ENCODE measurements at places on chromosomes 1 and 21. TPM values are rescaled to one million over a fixed set of nuclear protein-coding genes. Genes with fewer than 3 reads are reported as not detected.

Gene VSIG8
- not detected for total RNA-seq

Gene S100A9
- total RNA-seq = not detected

Gene CASQ2
- total RNA-seq = not detected

Gene RFX5
- 55.2 TPM for total RNA-seq

Gene TEX35
- total RNA-seq = not detected

DNA sequence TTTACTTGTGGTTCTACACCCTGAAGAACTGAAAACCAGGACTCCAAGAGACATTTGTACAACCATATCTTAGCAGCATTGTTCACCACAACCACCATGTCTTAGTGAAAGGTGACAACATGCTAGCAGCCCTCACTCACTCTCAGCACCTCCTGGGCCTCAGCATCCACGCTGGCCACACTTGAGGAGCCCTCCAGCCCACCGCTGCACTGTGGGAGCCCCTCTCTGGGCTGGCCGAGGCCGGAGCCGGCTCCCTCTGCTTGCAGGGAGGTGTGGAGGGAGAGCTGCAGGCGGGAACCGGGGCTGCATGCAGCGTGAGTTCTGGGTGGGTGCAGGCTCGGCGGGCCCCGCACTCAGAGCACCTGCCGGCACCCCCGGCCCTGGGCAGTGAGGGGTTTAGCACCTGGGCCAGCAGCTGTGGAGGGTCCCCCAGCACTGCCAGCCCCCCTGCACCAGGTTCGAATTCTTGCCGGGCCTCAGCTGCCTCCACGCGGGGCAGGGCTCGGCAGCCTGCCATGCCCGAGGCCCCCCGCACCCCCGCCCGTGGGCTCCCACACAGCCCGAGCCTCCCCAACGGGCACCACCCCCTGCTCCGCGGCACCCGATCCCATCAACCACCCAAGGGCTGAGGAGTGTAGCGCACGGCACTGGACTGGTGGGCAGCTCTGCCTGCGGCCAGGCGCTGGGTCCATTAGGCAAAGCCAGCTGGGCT is 9.2 kb downstream of the C1orf159 start:
- no peak for DNase-seq
- no peak overlapping the region for H3K27ac ChIP-seq
- peaks cover 34% of the 10 kb centered on the region for H3K4me1 ChIP-seq
- H3K4me3 ChIP-seq = no peak overlapping the region
- H3K36me3 ChIP-seq = peaks cover 61% of the 10 kb centered on the region

GRCh38 chr1:33396188-33397124 is 34.4 kb downstream of the PHC2 start:
- peaks cover 18% of the 10 kb centered on the region for H3K27me3 ChIP-seq
- H3K4me1 ChIP-seq = peaks cover 8% of the 10 kb centered on the region
- no peak overlapping the region for H3K27ac ChIP-seq
- H3K4me3 ChIP-seq = no peak overlapping the region
- H3K36me3 ChIP-seq = no peaks in the 10 kb centered on the region

DNA sequence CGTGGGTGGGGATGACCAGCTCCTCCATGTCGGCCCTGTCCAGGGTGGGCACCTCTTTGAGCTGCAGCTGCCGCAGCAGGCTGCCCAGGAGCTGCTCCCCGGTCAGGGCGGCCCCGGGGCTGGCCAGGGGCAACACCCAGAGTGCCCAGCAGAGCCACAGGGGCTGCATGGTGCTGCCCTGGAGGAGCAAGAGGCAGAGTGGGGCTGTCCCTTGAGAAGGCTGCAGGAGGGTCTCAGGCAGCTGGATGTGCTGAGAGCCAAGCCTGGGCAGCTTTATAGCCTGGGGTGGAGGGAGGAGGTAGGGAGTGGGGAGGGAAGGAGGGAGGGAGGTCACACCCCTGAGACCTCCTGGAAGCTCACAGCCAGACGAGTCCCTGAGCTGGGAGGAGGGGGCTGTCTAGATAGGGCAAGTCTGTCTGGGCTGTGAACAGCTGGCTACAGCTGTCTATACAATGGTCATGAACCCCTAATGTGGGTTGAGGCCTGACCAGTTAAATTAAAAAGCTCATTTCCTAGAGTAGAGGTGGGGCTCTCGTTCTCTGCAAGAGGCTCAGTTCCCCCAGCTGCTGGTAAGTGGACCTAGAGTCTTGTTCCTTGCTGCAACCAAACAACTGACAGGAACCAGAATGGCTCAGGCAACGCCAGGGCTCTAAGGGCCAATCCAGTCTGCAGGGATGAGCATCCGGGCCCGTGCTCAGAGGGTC is at the start of gene LEFTY1:
Gene LEFTY1 (minus strand): TSS at position 249 of the 704 bp plus-strand sequence. CDS start 80 bp downstream, at position 169.
- DNase-seq = no peak
- H3K27ac ChIP-seq = no peak within 1 kb of the TSS
- H3K36me3 ChIP-seq = no peaks in the 10 kb centered on the region
- peaks cover 4% of the 10 kb centered on the region for H3K4me1 ChIP-seq

- H3K4me3 ChIP-seq = no peak overlapping the region
- DNase-seq = no peak
- no peaks in the 10 kb centered on the region for H3K4me1 ChIP-seq
- no peak overlapping the region for H3K27ac ChIP-seq
- peaks cover 10% of the 10 kb centered on the region for H3K27me3 ChIP-seq
- H3K36me3 ChIP-seq = peaks cover 6% of the 10 kb centered on the region
Measured at GRCh38 chr21:44496564-44497550, 41.5 kb downstream of the LRRC3 start.

GRCh38 chr21:45091550-45092322 is 17.4 kb downstream of the ADARB1 start:
- H3K36me3 ChIP-seq = peaks cover 15% of the 10 kb centered on the region
- peaks cover 68% of the 10 kb centered on the region for H3K4me1 ChIP-seq
- no peak overlapping the region for H3K27ac ChIP-seq
- no peaks in the 10 kb centered on the region for H3K27me3 ChIP-seq
- H3K4me3 ChIP-seq = no peak overlapping the region

GRCh38 chr1:150869683-150870082 is 6.7 kb downstream of the ARNT start:
- no peaks in the 10 kb centered on the region for H3K27me3 ChIP-seq
- no peak for DNase-seq
- peaks cover 56% of the 10 kb centered on the region for H3K4me1 ChIP-seq
- peak overlapping the region; percentile 26 for H3K27ac ChIP-seq
- H3K4me3 ChIP-seq = no peak overlapping the region

DNA sequence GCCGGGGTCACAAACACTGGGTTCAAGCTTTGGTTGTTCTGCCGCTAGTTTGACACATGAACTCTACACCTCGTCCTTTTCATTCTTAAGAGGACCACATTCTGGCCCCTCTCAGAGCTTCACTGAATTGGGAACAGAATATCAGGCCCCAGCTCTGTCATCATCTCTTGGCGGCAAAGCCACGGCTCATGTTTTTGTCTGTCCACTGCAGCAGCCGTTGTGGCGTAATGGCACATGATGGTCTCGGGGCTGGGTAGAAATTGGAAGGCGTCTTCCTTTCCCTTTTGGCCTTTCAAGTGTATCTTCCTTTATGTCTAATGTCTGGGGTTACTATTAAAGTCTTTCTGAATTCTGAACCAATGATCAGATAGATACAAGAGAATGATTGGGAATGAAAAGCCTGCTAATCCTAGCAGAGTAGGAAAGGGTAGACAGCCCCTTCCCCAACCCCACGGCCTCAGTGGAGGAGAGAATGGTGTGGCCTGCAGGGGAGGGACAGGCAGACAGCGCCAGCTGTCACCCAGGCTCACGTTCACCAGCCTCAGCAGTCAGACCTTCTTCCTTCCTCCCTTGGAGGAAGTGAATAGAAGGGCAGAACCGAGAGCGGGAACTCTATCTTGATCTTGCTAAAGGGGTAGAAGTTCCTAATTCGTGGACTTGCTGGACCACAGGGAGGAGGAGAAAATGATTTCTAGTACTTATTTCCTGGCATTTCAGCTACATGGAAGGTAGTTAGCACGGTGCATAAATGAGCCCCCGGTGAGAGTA is 498.1 kb downstream of the KIF26B start:
- peaks cover 3% of the 10 kb centered on the region for H3K4me1 ChIP-seq
- H3K27me3 ChIP-seq = peaks cover 6% of the 10 kb centered on the region
- H3K4me3 ChIP-seq = no peak overlapping the region
- H3K27ac ChIP-seq = no peak overlapping the region

DNA sequence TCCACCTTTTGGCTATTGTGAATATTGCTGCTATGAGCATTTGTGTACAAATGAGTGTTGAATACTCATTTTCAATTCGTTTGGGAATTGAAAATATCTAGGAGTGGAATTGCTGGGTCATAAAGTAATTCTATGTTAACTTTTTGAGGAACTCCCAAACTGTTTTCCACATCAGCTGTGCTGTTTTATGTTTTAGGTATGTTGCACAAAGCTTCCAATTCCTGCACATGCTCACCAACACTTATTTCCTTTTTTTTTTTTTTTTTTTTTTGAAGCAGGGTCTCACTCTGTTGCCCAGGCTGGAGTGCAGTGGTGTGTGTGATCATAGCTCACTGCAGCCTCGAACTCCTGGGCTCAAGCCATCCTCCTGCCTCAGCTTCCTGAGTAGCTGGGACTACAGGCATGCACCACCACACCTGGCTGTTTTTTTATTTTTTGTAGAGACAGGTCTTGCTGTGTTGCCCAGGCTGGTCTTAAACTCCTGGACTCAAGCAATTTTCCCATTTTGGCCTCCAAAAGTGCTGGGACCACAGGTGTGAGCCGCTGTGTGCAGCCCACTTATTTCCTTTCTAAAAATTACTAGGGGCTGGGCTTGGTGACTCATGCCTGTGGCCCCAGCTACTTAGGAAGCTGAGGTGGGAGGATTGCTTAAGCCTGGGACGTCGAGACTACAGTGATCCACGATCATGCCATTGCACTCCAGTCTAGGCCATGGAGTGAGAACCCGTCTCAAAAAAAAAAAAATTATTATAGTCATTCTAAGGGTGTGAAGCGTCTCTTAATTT is 33.4 kb downstream of the TMCC2 start:
- H3K27me3 ChIP-seq = no peaks in the 10 kb centered on the region
- H3K27ac ChIP-seq = no peak overlapping the region
- peaks cover 30% of the 10 kb centered on the region for H3K4me1 ChIP-seq
- peaks cover 2% of the 10 kb centered on the region for H3K36me3 ChIP-seq

DNA sequence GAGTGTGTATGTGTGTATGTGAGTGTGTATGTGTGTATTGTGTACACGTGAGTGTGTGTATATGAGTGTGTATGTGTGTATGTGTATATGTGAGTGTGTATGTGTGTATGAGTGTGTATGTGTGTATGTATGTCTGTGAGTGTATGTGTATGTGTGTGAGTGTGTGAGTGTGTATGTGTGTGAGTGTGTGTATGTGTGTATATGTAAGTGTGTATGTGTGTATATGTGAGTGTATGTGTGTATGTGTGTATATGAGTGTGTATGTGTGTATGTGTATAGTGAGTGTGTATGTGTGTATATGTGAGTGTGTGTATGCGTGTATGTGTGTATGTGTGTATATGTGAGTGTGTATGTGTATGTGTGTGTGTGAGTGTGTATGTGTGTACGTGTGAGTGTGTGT is 49.2 kb downstream of the GREM2 start:
- no peak overlapping the region for H3K4me3 ChIP-seq
- no peak overlapping the region for H3K27ac ChIP-seq
- no peak for DNase-seq
- H3K36me3 ChIP-seq = no peaks in the 10 kb centered on the region
- H3K4me1 ChIP-seq = no peaks in the 10 kb centered on the region

DNA sequence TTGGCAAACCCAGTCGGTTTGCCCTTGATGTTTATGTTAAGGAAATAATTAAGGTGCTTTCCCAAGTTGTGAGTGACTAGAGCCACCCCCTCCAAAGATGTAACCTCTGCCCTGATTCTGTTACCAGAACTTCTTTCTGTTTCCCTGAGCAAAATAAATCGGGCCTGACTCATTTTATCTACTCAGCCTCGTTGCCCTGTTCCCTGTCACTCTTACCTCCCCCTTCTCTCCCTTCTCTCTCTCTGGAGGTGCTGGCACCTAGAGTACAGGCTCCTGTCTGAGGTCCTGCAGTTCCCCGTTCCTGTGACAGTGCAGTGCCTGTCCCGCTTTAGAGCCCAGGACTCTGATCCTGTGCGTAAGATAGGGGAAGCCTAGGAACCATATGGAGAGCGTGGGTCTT is 35.4 kb downstream of the CXADR start:
- H3K27me3 ChIP-seq = no peaks in the 10 kb centered on the region
- no peak for DNase-seq
- no peak overlapping the region for H3K27ac ChIP-seq
- H3K36me3 ChIP-seq = no peaks in the 10 kb centered on the region
- no peak overlapping the region for H3K4me3 ChIP-seq
- H3K4me1 ChIP-seq = no peaks in the 10 kb centered on the region

DNA sequence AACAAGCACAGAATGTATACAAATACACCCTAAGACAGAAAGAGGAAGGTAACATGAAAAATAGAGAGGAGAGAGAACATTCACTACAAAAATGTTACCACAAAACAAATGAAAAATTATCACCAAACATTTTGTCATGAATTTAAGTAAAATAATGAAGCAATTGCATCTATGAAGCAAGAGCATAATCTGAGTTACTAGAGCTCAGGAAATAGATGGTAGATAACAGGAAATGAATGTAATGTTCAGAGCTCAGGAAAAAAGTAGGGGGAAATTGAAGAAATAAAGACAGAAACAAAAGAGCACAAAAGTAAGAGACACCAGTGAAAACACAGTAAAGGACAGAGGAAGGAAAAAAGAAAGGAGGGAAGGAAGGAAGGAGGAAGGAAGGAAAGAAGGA is 19.4 kb downstream of the SEC16B start:
- no peak overlapping the region for H3K4me3 ChIP-seq
- peaks cover 9% of the 10 kb centered on the region for H3K27me3 ChIP-seq
- no peaks in the 10 kb centered on the region for H3K4me1 ChIP-seq
- H3K27ac ChIP-seq = no peak overlapping the region
- H3K36me3 ChIP-seq = no peaks in the 10 kb centered on the region

GRCh38 chr1:227445092-227445674 is 118.2 kb upstream of the ZNF678 start:
- no peak for DNase-seq
- peaks cover 3% of the 10 kb centered on the region for H3K4me1 ChIP-seq
- H3K36me3 ChIP-seq = no peaks in the 10 kb centered on the region
- H3K4me3 ChIP-seq = no peak overlapping the region
- H3K27me3 ChIP-seq = peaks cover 43% of the 10 kb centered on the region

DNA sequence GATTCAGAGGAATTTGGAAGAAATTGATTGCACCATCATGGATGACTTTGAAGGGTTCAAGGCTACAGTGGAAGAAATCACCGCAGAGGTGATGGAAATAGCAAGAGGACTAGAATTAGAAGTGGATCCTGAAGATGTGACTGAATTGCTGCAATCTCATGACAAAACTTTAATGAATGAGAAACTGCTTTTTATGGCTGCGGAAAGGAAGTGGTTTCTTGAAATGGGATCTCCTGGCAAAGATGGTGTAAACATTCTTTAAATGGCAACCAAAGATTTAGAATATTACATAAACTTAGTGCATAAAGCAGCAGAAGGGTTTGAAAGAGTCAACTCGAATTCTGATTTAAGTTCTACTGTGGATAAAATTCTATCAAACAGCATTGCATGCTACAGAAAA is 698.6 kb downstream of the PLA2G4A start:
- H3K4me3 ChIP-seq = no peak overlapping the region
- no peaks in the 10 kb centered on the region for H3K4me1 ChIP-seq
- DNase-seq = no peak
- no peaks in the 10 kb centered on the region for H3K27me3 ChIP-seq
- no peaks in the 10 kb centered on the region for H3K36me3 ChIP-seq

GRCh38 chr1:234315091-234315541 is 58.1 kb upstream of the COA6 start:
- DNase-seq = peak; percentile 23
- no peaks in the 10 kb centered on the region for H3K27me3 ChIP-seq
- H3K4me1 ChIP-seq = peaks cover 53% of the 10 kb centered on the region
- peak overlapping the region; percentile 94 for H3K27ac ChIP-seq
- H3K4me3 ChIP-seq = peak overlapping the region; percentile 47
- peaks cover 3% of the 10 kb centered on the region for H3K36me3 ChIP-seq

GRCh38 chr1:156140879-156141707 is 12.3 kb upstream of the SEMA4A start:
- peaks cover 7% of the 10 kb centered on the region for H3K4me1 ChIP-seq
- no peak overlapping the region for H3K27ac ChIP-seq
- peaks cover 12% of the 10 kb centered on the region for H3K36me3 ChIP-seq

Measured in activated naive CD8-positive, alpha-beta T cell treated with anti-CD3 and anti-CD28 coated beads for 36 hours (primary cell).